ENCODE measurements at places on chromosomes 16 and 17.

DNA sequence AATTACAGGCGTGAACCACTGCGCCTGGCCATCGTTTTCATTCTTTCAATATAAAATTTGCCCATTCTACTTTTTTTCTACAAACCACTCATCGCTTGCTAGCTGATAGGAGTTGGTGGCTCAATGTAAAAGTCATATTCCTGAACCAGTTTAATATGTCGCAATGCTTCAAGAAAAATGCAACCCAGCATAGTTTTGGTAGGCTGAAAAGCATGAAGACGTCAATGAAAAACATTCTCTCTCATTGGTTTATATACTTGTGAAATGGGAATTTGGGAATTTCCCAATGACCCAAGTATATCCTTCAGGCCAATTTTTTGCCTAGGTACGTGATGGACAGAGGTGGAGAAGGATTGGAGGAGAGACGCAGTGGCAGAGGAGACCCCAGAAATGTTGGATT lies 26.9 kb downstream of the USP43 start:
- DNase-seq: no peak

GRCh38 chr17:56821847-56822534 lies 11.7 kb downstream of the C17orf67 start:
- no peak for DNase-seq

DNA sequence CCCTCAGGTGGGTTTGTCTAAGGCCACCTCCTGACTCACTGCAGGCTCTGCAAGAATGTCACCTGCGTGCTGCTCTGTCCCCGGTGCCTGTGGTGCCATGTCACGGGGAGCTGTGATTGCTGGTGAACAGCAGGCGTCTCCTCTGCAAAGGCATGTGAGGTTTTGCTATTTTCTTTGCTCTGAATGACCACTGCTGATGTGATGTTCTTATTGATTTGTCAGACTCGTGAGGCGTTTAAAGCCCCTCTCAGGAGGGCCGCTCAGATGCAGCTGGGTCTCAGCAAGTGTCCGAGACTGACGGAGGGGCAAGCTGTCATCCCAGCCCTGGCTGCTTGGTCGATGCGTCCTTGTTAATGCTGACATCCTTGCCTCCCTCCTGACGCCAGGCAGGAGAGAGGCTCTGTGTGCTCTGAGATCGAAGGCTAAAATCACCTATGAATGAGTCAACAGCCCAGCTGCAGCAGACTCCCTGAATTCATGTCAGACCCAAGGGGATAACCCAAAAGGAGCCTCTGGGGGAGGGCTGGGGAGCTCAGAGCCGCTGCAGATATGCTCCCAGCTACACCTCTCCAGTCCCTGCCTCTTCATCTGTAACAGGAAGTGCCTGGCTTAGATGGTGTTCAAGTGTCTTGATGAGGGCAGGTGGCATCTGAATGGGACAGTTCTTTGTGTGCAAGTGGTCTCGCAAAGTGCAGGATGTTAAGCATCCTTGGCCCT lies 11.8 kb upstream of the PEMT start:
- no peak for DNase-seq

GRCh38 chr17:35778641-35779196 lies 16.7 kb downstream of the MMP28 start:
- no peak for DNase-seq

- no peak for DNase-seq
These were observed 356.4 kb downstream of the WWOX start for GRCh38 chr16:78455861-78456260.

GRCh38 chr16:228151-228851 lies 948 bp downstream of the LUC7L start:
- no peak for DNase-seq

- no peak for DNase-seq
These were observed 21.9 kb downstream of the GLYR1 start for GRCh38 chr16:4825196-4825595.

DNA sequence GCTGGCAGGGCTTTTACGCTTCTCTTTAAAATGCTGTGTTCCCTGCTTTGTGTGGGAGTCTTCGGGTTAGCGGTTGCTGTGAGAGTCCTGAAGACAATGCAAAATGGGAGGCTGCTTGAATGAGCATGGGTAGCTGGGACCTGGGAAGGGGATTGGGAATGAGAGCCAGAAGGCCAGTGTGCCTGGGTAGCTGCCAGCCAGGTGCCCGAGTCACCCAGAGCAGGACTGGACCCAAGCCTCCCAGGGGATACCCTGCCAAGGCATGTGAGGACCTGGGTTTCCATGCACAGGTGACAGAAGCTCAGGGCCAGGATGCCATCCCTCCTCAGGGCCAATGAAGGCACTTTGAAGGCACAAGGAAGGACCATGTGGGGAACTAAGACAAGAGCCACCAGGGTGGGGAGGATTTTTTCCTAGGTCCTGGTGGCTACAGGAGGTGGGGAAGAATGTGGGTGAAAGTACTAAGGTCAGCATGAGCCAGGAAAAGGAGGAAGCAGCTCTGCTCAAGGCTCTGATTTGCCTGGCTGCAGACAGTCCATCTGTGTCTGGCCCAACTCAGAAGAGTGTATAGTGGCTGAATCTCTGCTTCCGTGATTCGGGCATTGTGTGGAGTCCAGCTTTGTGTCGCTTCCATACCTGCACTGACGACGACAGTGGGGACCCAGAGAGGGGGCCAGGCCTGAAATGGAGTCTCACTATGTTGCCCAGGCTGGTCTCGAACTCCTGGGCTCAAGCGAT lies 20.5 kb downstream of the TMEM94 start:
- no peak for DNase-seq

DNA sequence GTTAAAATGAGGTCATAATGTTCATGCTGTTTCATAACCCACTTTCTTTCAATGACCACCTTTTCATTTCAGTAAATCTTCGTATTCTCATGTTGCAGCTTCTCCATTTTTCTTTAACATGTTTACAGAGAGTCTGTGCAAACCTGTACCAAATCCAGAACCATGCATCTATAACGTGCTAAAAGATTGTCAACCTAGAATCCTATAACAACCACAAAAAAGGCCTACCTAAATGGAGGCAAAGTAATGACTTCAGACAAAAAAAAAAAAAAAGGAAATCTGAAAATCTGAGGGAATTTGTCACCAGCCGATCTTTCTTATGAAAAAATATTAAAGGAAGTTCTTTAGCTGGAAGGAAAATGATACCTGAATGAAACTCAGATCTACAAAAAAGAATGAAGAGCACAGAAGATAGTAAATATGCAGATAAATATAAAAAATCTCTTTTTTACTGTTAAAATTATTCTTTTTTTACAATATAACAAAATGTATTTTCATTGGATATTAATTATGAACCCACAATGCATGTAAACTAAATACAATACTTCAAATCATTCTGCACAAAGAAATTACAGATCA lies 1.4 kb upstream of the SLFN11 start:
- no peak for DNase-seq

- DNase-seq: no peak
These were observed 180.2 kb downstream of the RPTOR start for GRCh38 chr17:80724775-80725266.

DNA sequence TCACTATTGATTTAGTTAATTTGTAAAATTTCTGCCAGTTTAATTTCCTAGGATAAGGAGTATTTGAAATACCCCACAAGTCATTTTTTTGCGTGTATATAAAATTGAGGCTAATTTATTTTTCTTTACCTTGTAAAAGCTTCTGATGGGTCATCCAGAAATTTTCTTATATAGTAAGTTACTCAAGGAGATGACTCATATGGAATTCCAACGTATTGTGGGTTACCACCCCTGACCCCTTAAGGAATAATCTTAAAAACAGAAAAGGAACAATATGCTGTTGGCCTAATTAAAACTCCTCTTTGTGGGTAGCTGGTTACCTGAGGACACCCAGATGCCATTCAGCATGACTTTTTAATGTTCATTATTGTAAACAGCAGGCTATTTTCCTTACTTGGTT lies 13.6 kb downstream of the HEATR6 start:
- no peak for DNase-seq

- DNase-seq: no peak
These were observed 376.2 kb upstream of the TOM1L1 start for GRCh38 chr17:54524501-54524900.

DNA sequence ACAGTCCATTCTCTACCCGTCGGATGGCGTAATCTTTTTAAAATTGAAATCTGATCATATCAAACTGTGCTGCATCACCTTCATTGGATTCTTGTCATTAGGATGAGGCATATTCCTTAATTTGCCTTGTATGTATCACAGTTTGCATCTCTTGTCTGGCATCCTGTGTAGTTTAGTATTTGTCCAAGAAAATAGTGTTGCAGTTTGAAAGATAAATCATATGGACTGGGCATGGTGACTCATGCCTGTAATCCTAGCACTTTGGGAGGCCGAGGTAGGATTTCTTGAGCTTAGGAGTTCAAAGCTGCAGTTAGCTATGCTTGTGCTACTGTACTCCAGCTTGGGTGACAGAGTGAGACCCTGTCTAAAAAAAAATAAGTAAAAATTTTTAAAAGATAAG lies 5.8 kb upstream of the RSL1D1 start:
- DNase-seq: no peak

GRCh38 chr17:35519439-35519838 lies 18.0 kb downstream of the SLFN12L start:
- no peak for DNase-seq

GRCh38 chr17:55402374-55402773 lies 19.3 kb downstream of the MMD start:
- DNase-seq: no peak

DNA sequence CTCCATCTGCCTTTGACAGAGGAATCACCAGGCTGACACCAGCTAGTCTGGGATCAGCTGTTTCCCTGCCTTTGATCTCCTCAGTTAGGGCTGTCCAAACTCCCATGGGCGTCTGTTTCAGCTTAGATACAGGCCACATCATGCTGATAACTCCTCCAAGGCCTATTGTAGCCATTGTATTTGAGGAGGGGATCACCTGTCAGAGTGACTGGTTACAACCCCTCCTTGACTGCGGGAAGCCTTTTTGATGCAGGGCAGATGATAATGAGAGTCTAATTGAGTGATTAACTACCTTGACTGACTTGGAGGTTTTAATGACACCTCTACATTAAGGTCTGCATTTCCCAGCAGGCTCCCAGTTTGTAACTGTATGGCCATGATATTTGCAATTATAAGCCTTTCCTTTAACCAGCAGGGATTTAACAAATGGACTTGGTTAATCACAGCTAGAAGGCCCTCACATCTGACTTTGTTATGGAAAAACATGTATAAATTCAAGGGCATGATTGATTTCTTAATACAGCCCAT lies 863.5 kb downstream of the KCNJ2 start:
- no peak for DNase-seq

DNA sequence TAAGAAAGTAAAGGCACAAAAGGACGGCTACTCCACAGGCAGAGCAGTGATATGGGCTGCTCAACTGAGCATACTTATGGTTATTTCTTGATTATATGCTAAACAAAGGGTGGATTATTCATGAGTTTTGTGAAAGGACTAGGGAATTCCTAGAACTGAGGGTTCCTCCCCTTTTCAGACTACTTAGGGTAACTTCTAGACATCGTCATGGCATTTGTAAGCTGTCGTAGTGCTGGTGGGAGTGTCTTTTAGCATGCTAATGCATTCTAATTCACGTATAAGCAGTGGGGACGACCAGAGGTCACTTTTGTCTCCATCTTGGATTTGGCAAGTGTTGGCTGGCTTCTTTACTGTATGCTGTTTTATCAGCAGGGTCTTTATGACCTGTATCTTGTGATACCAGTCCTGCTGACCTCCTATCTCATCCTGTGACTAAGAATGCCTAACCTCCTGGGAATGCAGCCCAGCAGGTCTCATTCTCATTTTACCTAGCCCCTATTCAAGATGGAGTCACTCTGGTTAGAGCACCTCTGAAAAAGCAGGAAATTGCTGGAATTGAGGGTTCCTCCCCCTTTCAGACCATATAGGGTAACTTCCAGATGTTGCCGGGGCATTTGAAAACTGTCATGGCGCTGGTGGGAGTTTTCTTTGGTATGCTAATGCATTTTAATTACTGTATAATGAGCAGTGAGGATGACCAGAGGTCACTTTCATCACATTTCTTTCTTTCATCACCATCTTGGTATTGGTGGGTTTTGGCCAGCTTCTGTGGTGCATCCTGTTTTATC lies 388.5 kb downstream of the XYLT1 start:
- no peak for DNase-seq

DNA sequence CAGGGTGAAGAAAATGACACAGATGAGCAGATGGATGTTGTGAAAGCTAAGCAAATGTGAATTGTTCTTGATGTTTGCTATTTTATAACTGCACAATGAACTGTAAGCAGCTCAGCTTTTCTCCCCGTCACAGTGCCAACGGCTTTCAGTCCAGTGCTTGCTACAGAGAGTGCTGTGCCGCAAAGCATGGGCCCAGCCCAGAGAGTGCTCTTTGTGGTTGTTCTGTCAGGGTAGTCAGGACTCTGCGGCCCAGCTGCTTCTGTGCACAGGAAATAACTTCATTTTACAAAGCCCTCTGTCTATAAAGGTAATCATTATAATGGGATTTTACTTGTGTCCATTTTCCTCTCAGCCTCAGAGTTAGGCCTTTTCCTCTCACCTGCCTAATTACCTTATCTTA lies 39.1 kb downstream of the CDRT15 start:
- DNase-seq: no peak

DNA sequence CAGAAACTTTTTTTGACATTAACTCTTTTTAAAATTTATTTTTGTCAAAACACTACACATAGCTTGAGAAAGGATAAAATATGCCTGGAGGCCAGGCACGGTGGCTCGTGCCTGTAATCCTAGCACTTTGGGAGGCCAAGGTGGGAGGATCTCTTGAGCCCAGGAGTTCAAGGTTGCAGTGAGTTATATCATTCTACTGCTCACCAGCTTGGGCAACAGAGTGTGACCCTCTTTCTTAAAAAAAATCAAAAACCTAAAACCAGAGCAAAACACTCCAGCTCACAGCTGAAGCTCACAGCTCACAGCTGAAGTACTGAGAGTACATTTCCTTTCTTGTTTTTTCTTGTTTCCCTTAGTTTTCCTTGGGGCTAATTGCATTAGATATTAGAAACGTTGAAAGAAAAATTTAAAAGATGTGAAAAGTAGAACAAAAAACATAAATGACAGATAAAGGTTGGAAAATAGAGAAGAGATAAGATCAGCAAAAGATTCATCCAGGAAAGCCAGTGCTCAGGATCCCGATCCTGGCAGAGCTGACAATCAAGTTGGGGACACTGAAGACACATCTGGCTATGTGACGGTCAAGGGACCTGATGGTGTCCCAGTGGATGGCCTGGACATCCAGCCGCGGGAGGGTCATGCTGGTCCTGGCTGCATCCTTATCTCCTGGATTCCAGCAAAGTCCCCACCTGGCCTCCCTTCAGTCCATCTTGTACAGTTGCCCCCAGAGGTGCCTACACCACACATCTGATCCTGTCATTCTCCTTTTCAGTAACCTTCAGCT lies 9.8 kb downstream of the CHST6 start:
- no peak for DNase-seq

DNA sequence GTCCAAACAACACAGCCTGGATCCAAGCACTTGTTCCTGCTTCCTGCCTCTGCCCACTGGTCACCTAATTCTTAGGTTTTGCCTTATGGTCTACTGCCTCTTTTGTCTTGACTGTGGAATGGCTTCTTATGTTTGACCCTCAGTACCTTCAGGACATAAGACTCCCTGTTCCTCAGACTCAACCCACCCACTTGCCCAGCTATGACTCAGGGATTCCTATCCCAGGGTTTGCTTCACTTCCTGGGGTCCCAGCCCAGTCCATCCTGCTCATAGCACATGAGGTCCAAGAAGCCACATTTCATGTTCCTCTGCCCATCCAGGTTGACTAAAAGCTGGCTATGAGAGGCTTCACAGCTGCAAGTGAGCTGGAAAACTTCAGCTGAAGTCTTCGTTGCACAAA lies 320.9 kb upstream of the CDH5 start:
- no peak for DNase-seq

All from NCI-H1694 treated with DMSO at 0.1 percent for 48 hours (cell line).